ENCODE measurements at places on chromosomes 11 and 22. TPM values are rescaled to one million over a fixed set of nuclear protein-coding genes. Genes with fewer than 3 reads are reported as not detected.
A peak's percentile ranks its signal among the peaks of the same experiment; 100 is the strongest.

- no peak for DNase-seq
These were observed 77.5 kb downstream of the EXT2 start for GRCh38 chr11:44172966-44173365.

MRGPRF gene
- total RNA-seq = 10.8 TPM

SEC14L6 gene
- 0.11 TPM for total RNA-seq

VPREB1 gene
- total RNA-seq = not detected

MYO18B gene
- total RNA-seq = 119 TPM

- DNase-seq = no peak
These were observed 26.7 kb downstream of the NNMT start for GRCh38 chr11:114322934-114323333.

DNA sequence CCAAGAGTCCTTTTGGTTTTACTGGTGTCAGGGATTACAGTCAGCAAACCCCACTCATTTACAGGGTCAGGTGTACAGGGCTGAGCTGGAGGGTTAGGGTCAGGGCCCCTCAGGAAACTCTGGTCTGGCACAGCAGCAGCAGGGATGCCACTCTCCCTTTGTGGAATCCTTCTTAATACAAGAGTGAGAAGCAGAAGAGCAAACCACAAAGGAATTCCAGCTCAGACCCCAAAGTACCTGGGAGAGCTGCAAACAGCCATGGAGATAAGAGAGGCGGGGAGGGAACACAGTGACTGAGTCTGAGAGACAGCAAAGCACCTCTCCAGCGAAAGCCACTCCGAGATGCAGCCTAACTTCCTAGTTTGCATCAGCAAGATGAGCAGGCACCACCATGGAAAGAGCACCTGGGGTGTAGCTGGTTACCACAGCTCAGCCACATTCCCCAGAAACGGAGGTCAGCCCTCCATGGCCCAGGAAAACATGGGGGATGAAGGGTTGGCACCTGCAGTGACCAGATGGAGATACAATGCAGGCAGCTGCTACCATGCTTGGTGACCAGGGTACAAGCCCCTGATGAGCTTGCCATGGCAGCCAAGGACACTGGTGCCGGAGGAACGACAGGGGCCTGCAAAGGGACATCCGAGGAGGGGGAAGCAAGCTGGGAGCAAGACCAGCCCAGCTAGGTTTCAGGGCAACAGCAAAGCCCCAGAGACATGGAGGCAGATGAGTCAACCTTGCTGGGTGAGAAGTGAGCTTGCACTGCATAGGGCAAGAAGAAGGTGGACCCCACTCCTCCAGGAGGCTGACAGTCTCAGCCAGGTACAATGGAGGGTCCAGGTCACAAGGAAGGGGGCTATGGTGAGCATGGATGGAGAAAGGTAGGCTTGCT, 3.9 kb downstream of the BET1L start:
- peak; percentile 54 for DNase-seq

GRCh38 chr11:132685174-132685611, 847.1 kb downstream of the OPCML start:
- no peak for DNase-seq

DNA sequence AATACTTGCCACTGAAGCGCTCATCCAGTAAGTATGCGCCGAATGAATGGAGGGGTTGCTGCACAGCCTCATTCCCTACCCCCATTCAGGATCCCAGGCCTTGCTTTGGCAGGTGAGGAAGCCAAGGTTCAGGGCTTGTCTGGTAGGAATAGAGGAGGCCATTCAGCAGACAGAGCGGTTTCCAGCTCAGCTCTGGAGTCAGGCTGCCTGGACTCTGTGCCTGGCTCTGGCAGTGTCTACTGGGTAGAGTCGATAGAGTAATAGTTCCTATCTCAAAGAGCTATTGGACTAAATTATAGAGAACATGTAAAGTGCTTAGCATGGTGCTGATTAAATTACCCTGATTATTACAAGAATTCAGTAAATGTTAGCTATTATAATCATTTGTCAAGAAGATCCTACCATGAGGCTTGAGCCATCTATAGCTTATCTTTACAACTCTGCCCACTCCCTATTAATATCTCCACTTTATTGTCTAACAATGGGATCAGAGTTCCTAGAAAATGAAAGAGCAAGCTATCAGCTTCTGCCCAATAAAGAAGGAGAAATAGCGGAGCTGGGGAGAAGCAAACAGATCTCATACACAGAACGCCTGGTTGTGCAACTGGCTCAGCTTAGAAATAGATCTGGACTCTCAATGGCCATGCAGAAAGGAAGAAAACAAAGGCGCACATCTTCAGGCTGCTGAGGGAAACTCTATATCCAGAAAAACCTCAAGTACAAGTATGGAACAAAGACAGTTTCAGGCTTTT, 6.6 kb upstream of the SNX32 start:
- no peak for DNase-seq

GRCh38 chr11:115234794-115235193, 269.4 kb downstream of the CADM1 start:
- no peak for DNase-seq

DNA sequence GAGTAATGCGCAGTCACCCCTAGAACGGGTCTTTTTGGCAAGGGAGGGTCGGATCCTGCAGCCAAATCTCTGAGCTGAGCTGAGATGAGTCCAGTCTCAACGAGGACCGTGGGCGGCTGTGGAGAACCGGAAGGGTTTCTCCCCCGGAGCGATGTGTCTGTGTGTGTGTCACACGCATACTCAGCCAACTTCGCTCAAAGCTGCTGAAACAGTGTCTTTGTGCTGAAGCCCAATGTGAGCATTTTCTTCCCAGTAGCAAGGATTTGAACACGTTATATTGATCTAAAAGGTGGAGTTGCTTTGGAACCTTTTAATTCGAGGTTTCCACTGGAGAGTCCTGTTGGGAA, 1.4 kb upstream of the CELSR1 start:
- no peak for DNase-seq

DNA sequence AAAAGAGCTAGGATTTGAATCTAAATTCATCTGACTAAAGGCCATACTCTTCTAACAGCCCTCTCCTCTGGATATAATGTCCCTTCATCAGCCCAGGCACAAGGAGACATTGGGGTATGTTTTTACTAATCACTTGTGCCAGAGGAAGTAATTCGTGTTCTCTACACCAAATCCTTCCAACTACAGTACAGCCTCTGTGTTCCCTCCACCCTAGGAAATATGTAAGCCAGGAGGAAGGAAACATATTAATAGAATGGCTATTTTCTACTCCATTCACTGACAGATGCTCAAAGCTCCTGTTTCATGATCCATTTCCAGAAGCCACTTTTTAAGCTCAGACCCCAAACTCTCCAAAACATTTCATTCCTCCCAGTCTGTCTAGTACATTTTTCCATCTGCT, 12.0 kb upstream of the UBQLNL start:
- no peak for DNase-seq

GRCh38 chr11:69215784-69216415, 60.2 kb downstream of the SMIM38 start:
- DNase-seq = no peak

UFD1 gene
- 22.7 TPM for total RNA-seq

DNA sequence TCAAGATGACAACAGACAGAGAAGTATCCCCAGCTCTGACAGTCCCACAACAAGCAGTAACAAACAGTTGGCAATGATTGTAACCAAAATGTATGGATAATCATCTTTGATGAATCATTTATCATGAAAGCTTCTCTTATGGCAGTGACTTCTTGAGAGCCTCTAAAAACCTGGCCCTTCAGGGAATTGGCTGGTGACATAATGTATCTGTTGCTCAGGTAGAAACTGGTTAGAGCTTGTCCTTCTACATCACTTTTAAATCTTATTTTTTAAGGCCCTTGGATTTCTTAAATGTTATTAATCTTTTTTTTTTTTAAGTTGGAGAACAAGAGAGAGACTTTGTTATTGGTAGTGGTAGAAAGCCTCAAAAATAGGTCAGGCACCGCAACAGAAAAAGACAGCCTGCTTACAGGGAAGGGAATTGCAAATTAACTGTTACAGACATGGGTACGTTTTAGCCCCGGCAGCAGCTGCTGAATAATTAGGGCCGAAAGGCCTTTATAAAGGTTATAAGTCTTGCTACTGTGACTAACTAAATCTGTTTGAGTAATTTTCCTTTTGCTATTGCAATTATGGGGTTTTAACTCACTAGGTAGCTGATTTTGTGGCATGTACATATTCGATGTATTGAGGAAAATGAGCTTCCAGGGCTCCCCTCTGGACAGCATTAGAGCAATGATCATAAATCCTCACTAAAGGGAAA, 207.7 kb upstream of the LRRC4C start:
- DNase-seq = no peak

OR52R1 gene
- not detected for total RNA-seq

GRCh38 chr11:19284881-19285280, 44.1 kb upstream of the E2F8 start:
- no peak for DNase-seq

RAB39A gene
- 0.22 TPM for total RNA-seq

RGL4 gene
- total RNA-seq = not detected

CTSF gene
- 79.1 TPM for total RNA-seq

GRCh38 chr11:61701242-61701886, 21.2 kb downstream of the DAGLA start:
- DNase-seq = no peak

- DNase-seq = no peak
These were observed 104.7 kb upstream of the CARD18 start for GRCh38 chr11:105244160-105244825.

DNA sequence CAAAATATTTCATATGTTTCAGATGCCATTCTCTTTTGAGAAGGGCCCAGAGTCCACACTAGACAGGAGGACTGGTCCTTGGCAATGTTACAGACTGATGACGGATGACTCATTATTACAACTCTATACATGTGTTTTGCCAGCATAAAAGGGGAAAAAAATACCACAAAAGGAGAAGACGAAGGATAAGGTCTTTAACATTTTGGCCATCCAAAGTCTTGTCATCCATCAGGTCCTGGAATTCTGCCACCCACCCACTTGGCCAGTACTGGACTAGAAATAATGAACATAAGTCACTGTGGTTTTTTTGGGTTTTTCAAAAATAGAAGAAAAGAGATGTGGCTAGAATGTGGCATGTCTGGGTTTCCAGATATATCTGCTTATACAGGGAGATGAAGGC, 57.7 kb upstream of the BDNF start:
- no peak for DNase-seq

PRG3 gene
- not detected for total RNA-seq

DNA sequence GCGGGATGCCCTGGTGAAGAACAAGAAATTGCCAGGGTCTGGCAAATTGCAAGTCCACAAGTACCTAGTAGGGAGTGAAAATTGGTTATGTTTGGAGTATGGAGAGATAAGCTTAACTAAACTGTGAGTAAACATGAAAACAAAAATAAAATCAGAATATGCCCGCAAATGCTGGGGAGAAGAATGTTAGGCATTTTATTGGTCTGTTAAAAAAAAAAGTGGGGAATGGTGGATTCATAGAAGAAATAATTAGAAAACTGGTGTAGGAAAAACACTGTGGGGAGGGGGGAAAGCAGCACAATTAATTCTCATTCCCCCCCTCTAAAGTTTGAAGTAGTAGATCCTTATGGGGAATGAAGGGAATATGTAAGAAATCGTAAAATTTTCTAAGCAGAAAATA, 40.6 kb upstream of the HSD17B12 start:
- DNase-seq = no peak

DNA sequence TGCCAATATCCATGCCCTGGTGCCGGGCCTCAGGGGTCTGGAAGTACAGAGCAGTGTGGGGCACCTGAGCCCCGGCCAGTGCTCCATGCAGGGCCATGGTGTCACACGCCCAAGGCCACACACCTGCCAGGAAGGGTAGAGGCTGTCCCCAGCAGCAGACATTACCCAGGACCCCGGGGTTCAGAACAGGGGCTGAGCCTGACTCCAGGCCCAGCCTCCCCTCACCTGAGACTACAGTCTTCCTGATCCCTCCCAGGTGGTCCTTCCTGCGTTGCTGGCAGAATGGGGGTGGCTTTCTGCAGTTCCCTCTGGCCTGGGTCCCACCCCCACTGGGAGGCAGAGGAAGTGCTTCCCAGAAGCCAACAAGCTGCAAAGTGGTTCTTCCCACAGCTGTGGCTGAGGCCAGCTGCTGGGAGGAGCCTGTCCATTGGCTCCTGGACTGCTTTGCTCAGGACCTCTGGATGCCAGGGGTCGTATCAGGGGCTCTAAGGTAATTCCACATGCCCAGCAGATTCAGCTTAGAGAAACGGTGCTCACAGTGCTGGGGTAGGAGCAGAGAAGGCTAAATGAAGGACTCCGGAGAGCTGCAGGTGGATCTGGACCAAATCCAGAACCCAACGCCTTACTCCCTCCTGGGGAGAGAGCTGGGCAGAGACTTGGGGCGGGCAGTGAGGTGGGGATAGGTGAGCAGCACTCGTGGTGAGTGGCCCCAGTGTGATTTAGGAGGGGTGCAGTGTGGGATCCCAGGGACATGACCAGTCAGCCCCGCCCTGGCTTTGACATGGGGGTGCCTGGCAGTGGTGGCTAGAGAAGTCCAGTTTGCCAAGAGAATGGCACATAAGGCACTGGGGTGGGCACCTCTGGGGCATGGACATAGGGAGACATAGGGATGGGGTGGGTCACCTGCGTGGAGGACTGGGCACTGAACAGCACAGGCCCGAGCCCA, 12.6 kb downstream of the TCIRG1 start:
- DNase-seq = no peak

DNA sequence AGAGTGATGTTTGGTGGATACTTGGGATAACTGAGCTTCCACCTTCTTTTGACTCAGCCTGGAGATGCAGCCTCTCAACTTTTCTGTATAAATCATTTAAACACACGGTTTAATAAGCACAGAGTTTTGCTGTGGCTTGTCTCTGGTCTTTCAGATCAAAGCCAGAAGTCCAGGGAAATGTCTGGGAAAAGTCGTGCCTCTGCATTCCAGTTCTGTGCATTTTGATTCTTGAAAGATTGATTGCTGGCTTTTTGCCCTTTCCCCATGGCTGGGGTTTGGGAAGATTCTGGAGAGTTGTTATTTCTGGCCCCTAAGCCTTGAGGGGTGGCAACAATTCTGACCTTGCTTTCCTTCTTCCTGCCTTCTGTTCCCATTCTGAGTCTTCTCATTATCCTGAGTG, 154.1 kb downstream of the COMMD9 start:
- DNase-seq = no peak

ANO9 gene
- 0.75 TPM for total RNA-seq

DNA sequence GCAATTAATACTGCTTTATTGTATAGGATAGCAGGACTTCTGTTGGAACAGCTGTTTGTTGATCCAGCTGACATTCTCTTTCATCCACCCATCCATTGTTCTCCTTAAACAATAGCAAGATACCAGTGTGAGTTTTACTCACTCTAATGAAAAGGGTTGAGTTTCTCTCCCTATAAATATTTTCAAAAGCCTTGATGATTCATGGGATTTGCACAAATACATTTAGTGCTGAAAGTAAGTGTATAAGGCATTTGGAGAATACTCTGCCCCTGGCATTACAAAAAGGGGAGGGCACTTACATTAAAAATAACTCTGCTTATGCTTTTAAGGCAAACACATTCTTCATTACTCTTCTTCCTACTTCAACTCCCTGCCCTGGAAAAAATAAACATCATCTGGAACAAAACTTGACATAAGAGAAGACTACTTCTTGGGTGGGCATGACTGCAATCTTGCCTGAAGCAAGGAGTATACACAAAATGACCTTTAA, 634.9 kb downstream of the METTL15 start:
- DNase-seq = no peak

Measured in right atrium auricular region (tissue), 2 donors.